ENCODE measurements at places on chromosomes 13 and 19.

- no peak for DNase-seq
Measured at GRCh38 chr19:23772675-23773063, 14.0 kb upstream of the ZNF681 start.

DNA sequence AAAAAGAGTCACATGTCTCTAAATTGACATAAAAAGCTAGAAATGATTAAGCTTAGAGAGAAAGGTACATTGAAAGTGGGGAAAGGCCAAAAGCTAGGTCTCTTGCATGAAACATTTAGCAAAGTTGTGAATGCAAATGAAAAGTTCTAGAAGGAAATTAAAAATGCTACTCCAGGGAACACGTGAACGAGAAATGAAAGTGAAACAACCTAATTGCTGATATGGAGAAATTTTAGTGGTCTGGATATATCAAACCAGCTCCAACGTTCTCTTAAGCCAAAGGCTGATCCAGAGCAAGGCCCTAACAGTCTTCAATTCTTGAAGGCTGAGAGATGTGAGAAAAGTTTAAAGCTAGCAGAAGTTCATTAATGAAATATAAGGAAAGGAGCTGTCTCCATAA lies 419.8 kb downstream of the SLITRK6 start:
- DNase-seq: no peak

DNA sequence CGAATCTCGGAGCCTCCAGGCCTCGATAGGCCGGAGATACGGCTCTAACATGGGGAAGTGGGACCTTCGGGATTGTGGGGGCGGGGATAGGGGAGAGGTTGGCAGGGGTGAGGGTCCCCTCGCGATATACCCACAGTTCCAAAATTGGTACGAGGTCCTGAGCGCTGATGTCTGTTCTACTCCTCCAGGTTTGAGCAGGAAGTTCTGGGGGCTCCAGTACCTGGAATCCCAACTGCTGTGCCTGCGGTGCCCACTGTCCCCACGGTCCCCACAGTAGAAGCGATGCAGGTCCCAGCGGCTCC lies 447 bp downstream of the RBM42 start:
- no peak for DNase-seq

GRCh38 chr13:25288966-25289365 lies 1.7 kb upstream of the MTMR6 start:
- DNase-seq: no peak

DNA sequence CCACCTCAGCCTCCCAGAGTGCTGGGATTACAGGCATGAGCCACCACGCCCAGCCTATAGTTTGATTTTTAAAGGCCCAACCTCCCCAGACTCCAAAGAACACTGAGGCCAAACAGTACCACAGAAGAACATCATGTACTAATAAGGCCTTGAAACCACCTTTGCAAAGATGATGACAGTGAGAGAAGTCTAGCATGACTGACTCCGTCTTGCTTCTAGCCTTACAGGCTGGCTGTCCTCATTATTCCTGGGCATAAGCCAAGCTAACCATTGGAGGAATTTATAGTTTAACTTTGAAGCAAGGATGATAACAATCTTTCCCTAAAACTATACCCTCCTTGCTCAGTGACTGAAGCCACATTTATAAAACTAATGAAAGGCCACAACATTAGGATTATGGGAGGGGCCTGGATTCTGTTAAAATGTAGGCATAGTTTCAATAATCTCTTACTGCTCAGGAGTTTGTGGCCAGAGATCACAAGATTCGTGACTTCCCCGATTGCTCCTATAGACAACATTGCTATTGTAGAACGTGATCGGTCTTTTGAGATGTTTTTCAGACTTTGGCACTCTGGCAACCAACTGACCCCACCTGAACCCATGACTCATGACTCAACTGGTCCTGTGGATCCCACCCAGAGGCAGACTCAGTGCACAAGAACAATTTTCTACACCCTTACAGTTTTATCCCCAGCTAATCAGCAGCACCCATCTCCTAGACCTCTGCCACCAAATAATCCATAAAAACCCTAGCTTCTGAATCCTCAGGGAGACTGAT lies 17.6 kb downstream of the GPR42 start:
- DNase-seq: no peak

All from stimulated activated CD8-positive, alpha-beta memory T cell treated with anti-CD3 and anti-CD28 coated beads, Interleukin-7, amount 100 ng/mL, for 24 hours (primary cell).